ENCODE measurements at places on chromosomes 1 and 21. TPM values are rescaled to one million over a fixed set of nuclear protein-coding genes. Genes with fewer than 3 reads are reported as not detected.

Gene ADAMTS1
- total RNA-seq, result 48.3 TPM

Gene LEFTY1
- 152 TPM for total RNA-seq

Gene ESRRG
- 0.68 TPM for total RNA-seq

Gene GBP6
- total RNA-seq, result not detected

Gene RNF186
- total RNA-seq, result 174 TPM

Gene OR2T29
- not detected for total RNA-seq

Gene MTOR
- total RNA-seq, result 39.2 TPM

Gene GSTM1
- 18.1 TPM for total RNA-seq

Gene UHMK1
- total RNA-seq, result 26.5 TPM

Gene SPRR2B
- not detected for total RNA-seq

Gene SHISAL2A
- total RNA-seq, result 8.2 TPM

Gene CHIT1
- not detected for total RNA-seq

Gene COX20
- total RNA-seq, result 34.0 TPM

Gene ALPL
- total RNA-seq, result 8.6 TPM

Gene B3GALT2
- 0.20 TPM for total RNA-seq

Gene GIPC2
- total RNA-seq, result 15.7 TPM

Data from transverse colon (tissue), 4 donors.